Activated CD8-positive, alpha-beta memory T cell treated with anti-CD3 and anti-CD28 coated beads for 1 hour (primary cell): ENCODE measurements at places on chromosomes 13 and 19.

DNA sequence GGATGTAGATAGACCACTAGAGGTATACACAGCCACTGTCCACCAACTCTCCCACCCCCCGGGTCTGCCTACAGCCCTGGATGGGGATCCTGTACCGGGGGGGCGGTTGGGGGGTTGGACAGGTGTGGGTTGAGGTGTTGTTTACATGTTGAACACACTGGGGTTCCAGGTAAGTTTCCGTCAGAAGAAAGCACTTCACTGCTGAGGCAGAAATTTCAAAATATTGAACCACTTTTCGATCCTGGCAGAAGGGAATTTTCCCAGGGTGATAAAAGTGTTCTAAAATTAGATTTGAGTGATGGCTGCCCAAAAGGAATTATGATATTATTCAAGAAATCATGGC lies 6.6 kb upstream of the CEACAM16 start:
- DNase-seq: no peak

- DNase-seq: no peak
These were observed 483.4 kb upstream of the PCDH9 start for GRCh38 chr13:67713571-67713970.

DNA sequence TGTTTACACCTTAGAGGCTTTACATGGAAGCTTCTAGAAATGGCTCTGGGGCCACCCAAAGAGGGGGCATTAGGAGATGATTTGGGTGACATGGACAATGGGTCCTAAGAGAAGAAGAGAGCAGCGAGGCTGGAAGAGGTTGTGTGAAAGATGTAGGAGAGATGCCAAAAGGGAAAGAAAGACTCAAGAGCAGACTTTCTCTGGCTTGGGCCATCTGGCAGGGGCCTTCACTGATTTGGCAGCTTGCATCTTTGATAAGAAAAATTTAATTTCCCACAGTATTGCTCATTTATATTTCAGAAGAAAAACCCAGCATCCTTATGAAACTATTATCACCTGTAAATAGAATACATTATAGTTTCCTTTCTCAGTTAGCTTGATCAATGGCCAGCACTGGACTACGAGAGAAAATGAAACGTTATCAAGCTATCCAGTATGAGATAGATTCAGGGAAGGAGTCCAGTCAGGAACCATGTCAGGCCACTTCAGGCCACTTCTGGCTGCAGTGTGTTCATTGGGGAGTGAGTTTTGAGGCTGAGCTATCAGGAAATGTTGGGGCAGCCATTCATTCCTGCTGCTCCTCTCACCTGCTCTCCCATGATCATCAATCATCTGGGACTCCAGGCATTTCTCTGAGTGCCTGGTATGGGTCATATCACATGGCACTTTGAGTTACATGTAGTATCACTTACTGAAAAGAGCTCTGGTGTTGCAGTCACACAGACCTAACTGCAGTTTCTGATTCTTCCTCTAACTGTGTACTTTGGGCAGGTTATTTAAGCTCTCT lies 10.3 kb downstream of the SCEL start:
- DNase-seq: no peak

DNA sequence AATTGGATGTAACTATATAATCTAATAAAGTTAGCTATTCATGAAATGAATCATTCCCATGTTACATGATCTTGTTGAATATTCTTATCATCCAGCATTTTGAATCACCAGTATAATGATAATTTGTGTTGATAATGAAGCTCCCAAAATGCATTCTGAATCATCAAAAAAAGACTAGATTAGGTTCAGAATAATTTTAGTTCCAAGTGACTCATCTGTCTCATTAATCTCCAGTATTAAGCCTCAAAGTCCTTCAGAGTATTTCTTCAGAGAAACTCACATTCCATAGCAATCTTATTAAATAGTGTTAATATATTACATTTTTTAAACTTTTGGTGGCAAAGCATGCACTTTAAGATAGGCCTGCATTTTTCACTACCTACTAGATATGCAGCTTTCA lies 207.5 kb downstream of the SLITRK5 start:
- no peak for DNase-seq

GRCh38 chr19:57310792-57311191 lies 9.5 kb upstream of the ZNF543 start:
- no peak for DNase-seq

- no peak for DNase-seq
These were observed 2.7 kb upstream of the HPN start for GRCh38 chr19:35038623-35039512.

- DNase-seq: no peak
These were observed at the start of gene HIF3A for GRCh38 chr19:46296722-46297461. TSS of gene HIF3A (plus strand) at chr19:46297042. CDS start at chr19:46297077, 35 bp downstream.

- DNase-seq: no peak
These were observed 40.5 kb upstream of the NBEA start for GRCh38 chr13:34901572-34901971.

DNA sequence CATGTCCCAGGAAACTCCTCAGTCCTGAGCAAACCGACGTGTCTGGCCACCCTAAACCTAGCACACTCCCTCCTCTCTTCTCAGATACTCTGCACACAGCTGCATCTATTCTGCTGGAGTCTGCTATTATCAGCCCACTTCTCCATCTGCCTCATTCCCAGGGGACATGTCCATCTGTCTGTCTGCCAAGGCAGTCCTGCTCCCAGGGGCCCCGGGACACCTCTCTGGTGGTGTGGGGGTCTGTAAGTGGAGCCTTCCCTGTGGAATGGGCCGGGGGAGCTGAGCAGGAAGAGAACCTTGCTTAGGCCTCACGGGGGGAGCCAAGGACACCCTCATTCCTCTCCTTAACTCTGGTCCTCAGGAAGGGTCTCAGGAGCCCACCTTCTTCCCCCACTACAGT lies 72.7 kb downstream of the ERICH6B start:
- no peak for DNase-seq

DNA sequence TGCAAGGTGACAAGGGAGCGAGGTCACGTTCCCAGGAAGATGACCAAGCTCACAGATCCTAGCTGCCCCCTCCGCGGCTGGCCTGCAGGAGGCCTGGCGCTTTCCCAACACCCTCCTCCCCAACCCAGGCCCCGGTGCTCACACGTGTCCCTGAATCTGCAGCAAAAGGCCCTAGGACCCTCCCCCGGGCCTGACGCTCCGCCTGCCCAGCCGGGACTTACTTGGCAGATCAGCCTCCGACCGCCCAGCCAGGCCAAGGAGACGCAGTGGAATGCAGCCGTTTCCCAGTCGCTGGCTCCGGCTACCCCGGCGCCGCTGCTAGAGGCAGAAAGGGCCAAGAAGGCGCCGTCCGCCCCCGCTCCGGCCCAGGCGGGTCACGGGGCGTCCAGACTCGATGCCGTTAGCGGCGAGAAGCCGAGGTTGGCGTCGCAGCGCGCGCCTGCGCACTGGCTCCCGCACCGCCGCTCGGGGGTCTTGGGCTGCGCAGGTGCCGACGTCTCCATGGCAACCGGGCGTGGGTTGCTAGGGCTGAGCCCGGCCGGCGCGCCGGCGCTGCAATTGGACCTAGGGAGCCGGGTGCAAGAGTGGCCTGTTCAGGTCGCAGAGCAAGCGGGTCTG lies at the start of gene PNMA8A:
PNMA8A (minus strand) TSS at position 448 of the 618 bp plus-strand sequence. CDS start 528 bp downstream, outside the sequence.
- no peak for DNase-seq

- DNase-seq: no peak
These were observed 33.0 kb downstream of the CYP4F2 start for GRCh38 chr19:15864824-15865223.

DNA sequence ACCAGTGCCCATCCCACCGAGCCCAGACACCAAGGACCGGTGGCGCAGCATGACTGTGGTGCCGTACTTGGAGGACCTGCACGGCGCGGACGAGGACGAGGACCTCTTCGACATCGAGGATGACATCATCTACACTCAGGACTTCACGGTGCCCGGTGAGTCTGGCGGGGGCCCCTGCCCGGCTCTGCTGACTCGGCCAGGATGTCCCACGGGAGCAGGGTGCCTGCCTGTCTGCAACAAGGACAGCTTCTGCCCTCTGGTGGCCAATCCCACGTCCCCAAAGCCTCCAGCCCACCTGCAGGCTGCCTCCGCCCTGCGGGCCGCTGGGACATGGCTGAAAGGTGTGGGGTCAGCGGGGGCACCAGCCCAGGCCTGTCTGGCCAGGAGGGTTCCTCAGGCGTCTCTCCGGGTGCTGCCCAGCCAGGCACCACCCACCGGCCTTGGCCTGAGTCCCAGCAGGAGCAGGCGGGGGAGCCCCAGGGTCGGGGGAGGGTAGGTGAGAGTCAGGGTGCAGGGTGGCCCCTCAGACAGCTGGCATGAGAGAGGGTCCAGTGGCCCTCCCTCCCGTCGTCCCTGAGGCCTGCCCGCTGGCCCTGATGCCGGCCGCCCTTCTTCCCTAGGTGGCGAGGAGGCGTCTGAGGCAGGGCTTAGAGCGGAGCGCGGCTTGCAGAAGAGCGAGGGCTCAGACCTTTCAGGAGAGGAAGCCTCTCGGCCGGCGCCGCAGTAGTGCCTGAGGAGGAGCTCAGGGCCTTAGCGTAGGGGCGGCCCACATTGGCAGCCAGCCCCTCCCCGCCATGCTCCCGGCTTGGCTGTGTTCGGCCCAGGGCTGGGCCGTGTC lies 14.6 kb downstream of the CBARP start:
- no peak for DNase-seq

- no peak for DNase-seq
These were observed 988.6 kb downstream of the PCDH17 start for GRCh38 chr13:58620176-58620575.

- DNase-seq: no peak
These were observed 95.3 kb upstream of the SLC15A1 start for GRCh38 chr13:98847780-98848179.

- DNase-seq: no peak
These were observed 341.8 kb downstream of the OXGR1 start for GRCh38 chr13:96652506-96652905.

DNA sequence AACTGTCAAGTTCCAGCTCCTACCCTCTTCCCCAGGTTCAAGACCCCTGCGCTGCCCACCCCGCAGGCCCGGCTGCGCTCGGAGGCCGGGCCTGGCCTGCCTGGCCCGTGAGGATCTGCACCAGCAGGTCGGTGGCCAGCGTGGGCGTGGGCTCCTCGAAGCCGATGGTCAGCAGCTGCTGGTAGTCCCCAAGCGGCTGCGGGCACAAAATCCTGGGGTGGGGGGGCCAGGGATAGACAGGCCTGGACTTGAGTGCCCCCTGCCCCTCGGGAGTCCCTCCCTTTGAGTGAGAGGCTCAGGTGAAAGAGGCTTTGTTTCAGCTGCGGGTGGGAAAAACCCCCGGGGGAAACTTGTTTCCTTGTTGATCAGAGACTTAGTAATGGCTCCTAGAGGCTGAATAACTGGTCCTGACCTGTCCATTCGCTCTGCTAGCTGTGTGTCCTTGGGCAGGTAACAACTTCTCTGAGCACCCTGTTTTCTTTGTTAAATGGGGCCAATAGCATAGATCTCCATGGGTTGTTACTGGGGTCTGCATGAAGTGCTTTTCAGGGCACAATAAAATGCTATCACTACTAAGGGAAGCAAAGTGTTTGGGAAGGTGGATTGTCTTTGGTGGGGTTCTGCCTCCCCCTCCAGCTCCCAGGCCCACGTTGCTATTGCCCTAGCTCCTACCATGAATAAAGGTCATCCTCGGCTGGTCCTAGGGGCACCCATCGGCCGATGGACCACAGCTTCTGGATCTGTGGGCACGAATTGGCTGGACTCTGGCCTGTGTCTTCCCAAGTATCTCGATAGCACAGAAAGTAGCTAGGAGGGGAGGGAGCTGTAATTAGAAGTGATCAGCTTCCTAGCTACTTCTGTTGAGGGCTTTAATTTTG lies 3.5 kb downstream of the C19orf67 start:
- DNase-seq: no peak

DNA sequence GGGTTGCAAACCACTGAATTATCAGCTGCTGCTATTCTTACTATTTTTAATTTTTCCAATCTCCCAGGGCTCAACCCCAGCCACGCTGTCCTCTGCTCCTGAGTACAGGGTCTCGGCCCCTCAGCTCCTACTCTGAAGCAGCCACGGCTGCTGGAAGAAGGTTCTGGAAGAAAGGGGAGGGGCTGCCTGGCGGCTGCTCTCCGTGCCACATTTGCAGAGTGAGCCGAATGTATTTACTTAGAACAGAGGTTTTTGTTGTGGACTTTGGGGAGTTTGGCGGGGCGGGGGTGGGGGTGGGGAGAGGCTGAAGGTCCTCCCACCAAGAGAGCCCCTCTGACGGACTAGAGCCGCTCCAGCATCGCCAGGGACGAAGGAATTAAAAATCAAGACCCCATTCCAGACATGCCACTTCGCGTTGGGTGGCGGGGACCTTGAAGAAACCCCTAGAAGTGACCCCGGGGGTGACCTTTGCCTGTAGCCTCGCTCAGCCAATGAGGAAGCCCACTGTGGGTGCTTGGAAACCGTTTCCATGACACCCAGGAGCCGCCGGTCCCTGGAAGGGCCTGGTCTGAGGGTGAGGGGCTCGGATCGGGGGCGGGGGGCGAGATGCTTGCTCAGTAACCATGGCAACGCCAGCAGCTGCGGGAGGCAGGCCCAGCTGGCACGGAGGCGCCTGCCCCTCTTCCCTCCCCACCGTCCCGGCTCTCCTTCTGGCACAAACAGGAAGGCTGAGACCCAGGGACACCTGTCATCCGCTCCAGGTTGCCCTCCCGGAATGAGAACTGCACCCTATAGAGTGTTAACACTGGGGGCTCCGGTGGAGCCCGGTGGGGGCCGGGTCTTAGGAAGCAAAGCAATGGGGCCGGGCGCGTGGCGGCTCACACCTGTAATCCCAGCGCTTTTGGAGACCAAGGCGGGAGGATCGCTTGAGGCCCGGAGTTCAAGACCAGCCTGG lies 54.2 kb upstream of the PTPRS start:
- no peak for DNase-seq

- DNase-seq: no peak
These were observed 8.6 kb upstream of the SPIB start for GRCh38 chr19:50410109-50410508.

- no peak for DNase-seq
These were observed 70.5 kb downstream of the GJA3 start for GRCh38 chr13:20090349-20090748.

DNA sequence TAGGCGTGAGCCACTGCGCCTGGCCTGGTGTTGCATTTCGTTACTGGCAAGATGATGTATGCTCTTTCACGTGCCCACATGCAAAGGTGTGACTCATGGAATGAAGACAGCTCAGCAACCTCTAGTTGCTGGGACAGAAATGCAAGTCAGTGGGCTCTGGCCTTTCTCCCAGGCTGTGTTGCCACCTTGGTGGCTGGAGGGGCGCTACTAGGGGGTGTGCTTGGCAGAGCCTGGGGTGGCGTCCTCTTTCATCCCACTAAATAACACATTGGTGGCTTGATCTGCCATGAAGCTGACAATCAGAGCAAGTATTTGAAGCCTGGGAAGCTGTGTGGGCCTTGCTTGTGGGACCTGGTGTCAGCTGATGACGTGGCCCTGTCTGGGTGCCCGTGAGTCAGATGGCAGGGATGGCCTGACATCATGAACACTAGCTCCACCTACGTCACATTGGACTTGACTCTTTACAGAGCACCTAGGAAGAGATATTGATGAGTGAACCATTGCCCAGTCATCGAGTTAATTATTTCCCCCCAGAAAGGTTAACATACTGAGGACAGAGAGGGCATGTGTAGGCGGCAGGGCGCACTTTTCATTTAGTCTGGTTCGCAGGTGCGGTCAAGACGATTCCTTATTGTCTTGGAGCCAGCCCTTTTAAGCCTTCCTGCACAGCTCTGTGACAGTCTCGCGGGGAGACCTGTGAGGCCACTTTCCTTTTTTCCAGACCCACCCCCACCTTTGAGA lies 154.2 kb downstream of the TM9SF2 start:
- no peak for DNase-seq
